ENCODE measurements at places on chromosomes 3 and 15.

DNA sequence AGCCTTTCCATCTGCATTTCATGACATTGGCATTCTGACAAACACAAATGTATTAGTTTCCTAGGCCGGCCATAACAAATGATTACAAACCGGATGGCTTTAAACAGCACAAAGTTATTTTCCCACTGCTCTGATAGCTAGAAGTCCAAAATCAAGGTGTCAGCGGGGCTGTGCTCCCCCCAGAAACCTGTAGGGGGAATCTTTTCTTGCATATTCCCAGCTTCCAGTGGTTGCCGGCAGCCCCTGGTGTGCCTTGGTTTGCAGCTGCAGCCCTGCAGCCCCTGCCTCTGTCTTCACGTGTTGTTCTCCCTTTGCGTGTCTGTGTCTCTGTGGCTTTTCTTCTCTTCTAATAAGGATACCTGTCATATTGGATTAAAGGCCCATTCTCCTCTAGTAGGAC, 79.0 kb upstream of the CDV3 start:
- DNase-seq: peak; percentile 25

- DNase-seq: no peak
Observed at GRCh38 chr3:156906275-156906674, 80.1 kb downstream of the LEKR1 start.

DNA sequence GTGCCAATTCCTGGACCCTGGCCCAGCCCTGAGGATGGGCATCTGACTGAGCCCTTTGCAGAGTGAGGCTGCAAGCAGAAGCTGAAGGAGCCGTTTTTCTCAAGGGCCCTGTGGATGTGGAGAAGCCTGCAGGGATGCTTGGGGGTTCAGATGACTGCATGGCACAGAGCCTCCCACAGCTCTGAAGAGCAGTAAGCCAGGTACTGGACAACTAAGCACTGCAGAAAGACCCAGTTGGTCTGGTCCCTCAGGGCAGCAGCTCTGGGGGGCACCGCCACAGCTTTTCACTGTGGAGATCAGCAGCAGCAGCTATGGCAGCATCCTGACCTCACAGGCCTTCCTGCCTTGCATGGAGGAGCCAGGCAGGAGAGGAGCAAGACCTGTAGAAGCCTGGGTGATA, 67.6 kb downstream of the CRYGS start:
- no peak for DNase-seq

DNA sequence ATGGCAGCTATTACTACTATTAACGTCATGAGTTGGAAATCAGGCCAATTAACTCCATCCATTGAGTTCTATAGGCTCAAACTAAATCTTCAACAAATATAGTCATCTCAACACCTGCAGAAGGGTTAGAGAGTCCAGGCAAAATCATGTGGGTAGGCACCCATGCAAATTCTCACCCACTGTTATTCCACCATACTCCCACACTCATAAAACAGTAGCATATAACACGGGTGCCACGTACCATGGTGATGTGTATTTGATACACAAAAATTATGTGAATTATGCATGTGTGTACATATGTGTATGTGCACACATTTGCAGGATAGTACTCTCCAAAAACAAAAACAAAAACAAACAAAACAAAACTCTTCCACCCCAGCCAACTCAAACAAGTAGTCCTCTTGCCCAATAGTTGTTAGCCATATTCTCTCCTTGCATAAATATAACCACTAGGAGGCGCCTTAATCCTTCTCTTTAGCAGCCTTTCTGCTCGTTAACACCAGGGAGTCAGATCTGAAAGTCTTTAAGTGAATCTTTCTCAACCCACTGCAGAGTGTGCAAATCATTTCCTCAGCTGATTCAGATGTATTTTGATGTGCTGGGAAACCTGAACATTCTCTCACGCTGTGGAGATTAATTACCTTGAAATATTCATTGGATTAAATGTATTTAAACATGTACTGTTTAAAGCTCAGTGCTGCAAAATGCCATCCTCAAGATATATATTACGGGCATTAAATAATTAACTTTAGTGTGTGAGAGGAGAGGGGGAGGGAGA, 38.0 kb upstream of the COPB2 start:
- DNase-seq: peak; percentile 74

GRCh38 chr3:97841956-97842355, 20.1 kb downstream of the CRYBG3 start:
- no peak for DNase-seq

GRCh38 chr3:181486141-181486885, 225.4 kb upstream of the SOX2 start:
- no peak for DNase-seq

GRCh38 chr3:61824553-61825135, 263.3 kb downstream of the PTPRG start:
- no peak for DNase-seq

DNA sequence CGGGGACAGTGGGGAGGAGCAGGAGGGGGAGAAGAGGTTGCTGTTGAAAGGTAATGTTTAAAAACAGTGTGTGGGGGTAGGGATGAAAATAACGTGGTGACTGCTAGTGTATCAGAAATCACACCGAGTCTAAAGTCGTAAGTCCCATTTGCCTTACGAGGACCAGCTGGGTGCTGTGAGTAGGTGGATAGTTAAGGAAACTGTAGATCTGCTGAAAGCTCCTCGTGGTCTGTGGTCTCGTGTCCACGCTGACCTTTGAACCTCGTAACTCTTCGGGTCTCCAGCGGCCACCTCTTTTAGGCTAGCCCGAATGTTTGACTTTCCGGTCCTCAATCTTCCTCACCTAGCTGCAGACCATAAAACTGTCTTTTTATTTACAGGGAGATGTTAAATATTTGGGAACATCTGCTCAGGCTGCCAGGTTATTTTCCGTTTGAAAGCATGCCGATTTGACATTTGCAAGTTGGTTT, 29.3 kb upstream of the ST3GAL6 start:
- DNase-seq: no peak

- DNase-seq: peak; percentile 42
Observed at GRCh38 chr3:52609316-52609815, 73.0 kb downstream of the UQCC5 start.

DNA sequence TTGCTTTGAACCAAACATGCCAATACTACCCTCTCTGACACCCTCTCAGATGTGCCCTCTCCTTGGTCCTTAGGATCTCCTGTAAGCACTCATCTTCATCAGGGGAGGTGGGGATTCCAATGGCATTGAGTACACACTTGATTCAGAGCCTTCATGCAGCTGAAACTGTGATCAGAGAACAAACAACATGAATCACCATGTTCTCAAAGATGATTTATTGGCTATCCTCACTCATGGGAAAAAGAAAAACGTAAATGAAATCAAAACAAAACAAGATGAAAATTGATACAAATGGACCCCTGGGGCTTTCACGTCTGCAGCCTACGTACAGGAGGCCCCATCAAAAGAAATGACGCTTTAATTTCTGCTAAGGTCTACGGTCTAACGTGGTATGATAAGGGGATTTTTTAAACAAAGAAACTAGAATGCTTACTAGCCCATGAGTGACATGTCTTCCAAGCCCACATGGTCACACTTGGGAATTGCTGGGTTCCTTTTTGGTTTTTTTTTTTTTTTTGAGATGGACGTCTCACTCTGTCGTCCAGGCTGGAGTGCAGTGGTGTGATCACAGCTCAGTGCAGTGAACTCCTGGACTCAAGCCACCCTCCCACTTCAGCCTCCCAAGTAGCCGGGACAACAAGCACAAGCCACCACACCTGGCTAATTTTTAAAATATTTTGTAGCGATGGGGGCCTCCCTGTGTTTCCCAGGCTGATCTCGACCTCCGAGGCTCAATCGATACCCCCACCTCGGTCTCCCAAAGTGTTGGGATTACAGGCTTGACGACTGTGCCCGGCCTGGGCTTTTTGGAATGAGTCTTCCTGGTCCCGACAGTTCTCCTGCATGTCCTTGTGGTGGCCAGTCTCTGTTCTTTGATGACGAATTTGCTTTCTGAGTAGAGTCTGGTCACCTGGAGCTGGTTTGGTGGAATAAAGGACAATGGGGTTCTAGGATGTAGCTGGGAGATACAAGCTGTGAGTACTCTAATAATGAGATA, 202.6 kb downstream of the XXYLT1 start:
- DNase-seq: no peak

DNA sequence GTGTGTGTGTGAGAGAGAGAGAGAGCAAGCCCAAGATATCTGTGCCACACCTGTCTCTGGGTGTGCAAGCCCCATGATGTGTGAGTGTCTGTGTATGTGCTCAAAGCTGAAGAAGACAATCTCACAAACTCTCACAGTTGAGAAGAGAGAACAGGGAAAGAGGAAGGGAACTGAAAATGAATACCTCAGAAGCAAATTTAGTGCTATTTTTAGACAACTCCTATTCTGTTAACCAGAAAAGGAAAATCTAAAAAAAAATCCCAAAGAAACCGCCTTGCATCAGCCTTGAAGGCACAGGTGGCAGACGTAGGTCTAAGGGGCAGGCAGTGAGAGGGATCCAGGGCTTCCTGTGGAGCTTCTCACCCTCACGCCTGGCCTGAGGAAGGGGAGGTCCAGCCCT, 47.8 kb downstream of the ATP2B2 start:
- DNase-seq: no peak

DNA sequence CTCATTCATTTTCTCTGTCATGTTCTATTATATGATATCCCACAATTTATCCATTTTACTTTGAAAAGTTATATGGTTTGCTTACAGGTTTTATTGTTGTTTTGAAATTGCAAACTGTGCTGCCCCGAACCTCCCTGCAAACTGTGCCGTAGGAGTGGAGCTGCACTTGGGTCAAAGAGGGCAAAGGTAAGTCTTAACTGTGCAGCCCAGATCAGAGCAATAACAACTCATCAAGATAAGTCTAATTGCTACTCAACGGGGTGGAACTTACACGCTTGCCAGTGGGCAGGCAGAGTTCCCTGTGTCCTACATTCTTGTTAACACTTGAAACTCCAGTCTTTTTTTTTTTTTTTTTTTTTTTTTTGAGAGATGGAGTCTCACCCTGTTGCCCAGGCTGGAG, 33.2 kb downstream of the ZDHHC19 start:
- no peak for DNase-seq

DNA sequence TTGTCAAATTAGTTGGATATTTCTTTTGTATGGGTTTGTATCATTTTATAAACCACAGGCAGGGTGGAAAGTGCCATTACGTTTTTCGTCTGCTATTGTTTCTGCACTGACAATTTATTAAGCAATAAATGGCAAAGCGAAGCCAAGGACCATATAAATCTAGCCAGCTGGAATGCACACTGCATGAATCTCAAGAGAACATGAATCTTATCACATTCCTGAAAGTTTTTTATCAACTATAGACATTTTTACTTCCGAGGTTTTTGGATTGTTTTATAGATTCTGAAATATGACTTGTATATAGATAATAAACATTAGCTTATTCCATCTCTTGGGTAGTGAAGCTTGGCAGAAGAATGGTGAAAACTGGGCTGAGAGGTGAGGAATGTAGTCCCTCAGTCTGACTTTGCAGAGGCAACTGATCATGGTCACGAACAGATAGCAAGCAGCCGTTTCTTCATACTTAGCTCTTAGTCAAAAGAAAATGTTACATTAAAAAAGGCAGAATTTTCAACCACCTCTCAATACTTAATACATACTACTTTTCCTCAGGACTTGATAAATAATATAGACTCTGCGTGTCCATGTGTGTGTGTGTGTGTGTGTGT, 102.7 kb downstream of the OSBPL10 start:
- DNase-seq: peak; percentile 73

DNA sequence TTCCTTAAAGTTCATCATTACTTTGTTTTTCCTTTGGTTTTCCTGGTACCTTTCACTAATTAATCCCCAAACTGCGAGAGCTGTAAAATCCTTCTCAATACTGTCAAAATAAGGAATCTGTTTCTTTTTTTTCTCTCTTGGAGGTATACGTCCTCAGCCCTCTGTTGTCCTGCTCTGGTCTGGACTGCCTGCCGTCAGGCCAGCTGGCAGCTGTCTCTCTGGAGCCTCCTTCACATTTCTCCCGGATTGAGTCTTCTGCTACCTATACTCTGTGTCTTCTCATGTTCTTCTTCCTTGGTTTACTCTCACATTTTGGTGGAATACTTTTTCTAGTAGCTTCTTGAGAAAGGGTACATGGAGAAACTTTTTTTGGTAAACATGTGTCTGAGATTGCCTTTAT, 13.8 kb downstream of the TATDN2 start:
- DNase-seq: no peak

- no peak for DNase-seq
Observed at GRCh38 chr15:66661432-66662096, 40.5 kb upstream of the SMAD6 start.

- DNase-seq: no peak
Observed at GRCh38 chr3:14258906-14259904, 80.6 kb downstream of the LSM3 start.

DNA sequence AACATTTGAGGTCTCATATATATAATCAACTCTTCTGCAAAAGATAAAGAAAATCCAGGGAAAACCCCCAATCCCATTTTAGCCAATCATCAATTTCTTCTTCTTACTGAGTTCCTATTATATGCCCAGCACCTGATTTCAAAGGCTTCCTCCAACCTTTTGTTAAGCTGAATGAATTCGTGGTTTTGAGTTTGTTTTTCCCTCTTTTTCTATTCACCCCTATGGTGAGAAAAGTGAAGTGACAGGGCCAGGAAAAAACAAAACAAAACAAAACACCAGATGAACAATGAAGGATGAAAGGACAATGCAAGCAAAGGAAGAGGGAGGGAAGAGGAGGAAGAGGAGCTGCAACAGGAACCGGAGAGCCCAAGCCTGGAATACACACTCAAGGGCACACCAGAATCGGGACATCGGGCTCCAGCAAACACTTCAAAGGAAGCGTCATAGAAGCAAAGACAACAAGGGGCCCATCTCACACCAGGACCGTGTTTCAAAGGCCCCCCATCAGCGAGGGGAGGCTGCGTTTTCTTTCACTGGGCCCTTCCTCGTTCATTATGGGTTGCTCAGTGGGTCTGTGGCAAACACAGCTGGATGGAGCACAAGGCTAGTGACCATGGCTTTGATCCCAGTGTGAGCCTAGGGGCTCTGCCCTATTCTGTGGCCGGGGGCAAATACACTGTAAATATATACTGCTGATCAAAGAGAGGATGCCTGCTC, 50.2 kb downstream of the VGLL4 start:
- no peak for DNase-seq

GRCh38 chr15:36886191-36886590, 214.2 kb downstream of the MEIS2 start:
- no peak for DNase-seq

DNA sequence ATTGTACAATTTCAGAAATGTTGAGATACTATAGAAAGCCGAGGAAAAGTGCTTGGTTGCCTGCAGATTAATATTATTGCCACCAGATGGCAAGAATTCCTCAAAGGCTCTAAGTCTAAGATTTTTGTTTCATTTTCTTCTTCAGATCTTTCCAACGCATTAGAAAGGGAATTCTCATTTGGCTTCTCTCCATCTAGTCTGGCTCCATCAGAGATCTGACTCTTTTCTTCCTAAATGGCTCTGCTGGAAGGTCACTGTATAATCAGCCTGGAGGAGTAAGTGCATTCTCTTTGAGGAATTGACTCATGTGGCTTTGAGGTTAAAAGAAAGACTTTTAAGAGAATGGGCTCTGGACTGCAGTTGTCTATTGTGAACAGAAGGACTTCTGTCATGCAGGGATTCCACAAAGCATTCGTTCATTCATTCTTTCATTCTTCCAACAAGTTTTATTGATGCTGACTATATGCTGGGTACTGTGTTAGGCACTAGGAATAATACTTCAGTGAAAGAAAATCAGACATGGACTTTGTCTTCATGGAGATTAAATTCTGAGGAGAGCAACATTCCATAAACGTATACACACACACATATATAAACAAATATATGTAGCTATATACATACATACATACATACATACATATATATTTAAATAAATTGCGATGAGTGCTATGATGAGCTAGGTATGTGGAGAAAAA, 55.3 kb downstream of the SLC28A2 start:
- DNase-seq: peak; percentile 70

GRCh38 chr3:16335772-16336645, 71.0 kb downstream of the OXNAD1 start:
- no peak for DNase-seq

All from fibroblast of skin of abdomen (primary cell).